ENCODE measurements at places on chromosomes 12 and 14. TPM values are rescaled to one million over a fixed set of nuclear protein-coding genes. Genes with fewer than 3 reads are reported as not detected.

Gene SDSL
- 12.0 TPM for polyA plus RNA-seq

Gene GYS2
- polyA plus RNA-seq, result 0.19 TPM

Gene KLRG1
- polyA plus RNA-seq, result 2.0 TPM

Gene RIPK3
- 2.3 TPM for polyA plus RNA-seq

Gene FOXN4
- polyA plus RNA-seq, result 1.3 TPM

Gene KCNH5
- polyA plus RNA-seq, result 0.07 TPM

Gene TSPAN11
- polyA plus RNA-seq, result 5.0 TPM

Gene KRT73
- polyA plus RNA-seq, result not detected

Gene OR4Q3
- polyA plus RNA-seq, result not detected

Gene C3AR1
- polyA plus RNA-seq, result 3.5 TPM

Gene GOLGA5
- 45.4 TPM for polyA plus RNA-seq

Gene KRT76
- not detected for polyA plus RNA-seq
